WTC11 (cell line): ENCODE measurements at places on chromosomes 6 and 20. TPM values are rescaled to one million over a fixed set of nuclear protein-coding genes. Genes with fewer than 3 reads are reported as not detected.

DNA sequence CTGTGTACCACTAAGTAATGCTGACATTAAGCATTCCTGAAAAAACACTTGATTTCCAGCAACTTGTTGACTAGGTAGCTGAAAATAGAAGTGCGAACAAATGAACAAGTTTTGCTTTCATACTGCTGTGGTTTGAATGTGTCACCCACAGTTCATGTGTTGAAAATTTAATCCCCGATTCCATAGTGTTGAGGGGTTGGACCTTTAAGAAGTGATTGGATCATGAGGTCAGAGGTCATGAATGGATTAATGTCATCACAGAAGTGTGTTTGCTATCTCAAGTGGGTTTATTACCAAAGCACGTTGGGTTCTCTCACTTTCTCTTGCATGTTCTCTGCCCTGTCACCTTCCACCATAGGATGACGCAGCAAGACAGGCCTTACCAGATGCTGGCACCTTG, 568.5 kb downstream of the UTRN start:
- no peak for DNase-seq
- H3K4me3 ChIP-seq: no peak overlapping the region
- H3K4me1 ChIP-seq: peaks cover 11% of the 10 kb centered on the region
- H3K27me3 ChIP-seq: no peaks in the 10 kb centered on the region
- peaks cover 20% of the 10 kb centered on the region for H3K36me3 ChIP-seq
- H3K27ac ChIP-seq: no peak overlapping the region

DNA sequence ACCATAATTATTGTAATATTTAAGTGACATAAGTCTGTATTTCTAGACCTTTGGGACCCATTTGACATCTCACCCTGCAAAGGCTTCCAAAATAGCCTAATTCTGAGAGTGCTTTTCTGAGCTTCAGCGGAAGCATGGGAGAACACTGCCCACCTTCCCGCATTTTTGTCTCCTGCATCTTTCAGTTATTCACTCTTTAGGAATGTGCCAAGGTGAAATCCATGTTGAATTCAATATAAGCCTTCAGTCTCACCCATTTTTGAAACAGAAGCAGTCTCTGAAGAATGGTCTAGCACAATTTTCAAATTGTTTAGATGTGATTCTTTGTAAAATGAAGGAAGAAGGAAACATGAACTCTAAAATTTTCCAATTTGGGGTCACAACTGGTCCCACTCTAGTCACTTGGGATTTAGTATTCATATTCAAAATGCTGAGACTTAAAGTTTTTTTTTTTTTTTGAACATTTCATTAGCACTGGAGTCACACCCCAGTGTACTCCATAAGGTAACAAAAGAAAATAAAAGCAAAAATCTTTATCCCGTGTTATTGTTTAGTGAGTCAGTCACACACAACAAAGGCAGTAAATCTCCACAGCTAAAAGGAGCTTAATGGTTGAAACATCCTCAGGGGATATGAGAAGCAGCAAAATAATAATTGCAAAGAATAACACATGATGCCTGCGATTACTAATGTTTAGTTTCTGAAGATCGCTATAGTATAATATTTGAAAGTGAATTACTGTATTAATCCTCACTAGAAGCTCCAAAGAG, 479.9 kb upstream of the BTBD3 start:
- H3K4me3 ChIP-seq: no peak overlapping the region
- no peak for DNase-seq
- peaks cover 44% of the 10 kb centered on the region for H3K36me3 ChIP-seq
- H3K27ac ChIP-seq: no peak overlapping the region
- peaks cover 7% of the 10 kb centered on the region for H3K4me1 ChIP-seq

GRCh38 chr6:5522147-5522546, 260.8 kb downstream of the FARS2 start:
- no peak overlapping the region for H3K27ac ChIP-seq
- H3K36me3 ChIP-seq: no peaks in the 10 kb centered on the region
- H3K27me3 ChIP-seq: no peaks in the 10 kb centered on the region
- no peaks in the 10 kb centered on the region for H3K4me1 ChIP-seq
- H3K4me3 ChIP-seq: no peak overlapping the region

DNA sequence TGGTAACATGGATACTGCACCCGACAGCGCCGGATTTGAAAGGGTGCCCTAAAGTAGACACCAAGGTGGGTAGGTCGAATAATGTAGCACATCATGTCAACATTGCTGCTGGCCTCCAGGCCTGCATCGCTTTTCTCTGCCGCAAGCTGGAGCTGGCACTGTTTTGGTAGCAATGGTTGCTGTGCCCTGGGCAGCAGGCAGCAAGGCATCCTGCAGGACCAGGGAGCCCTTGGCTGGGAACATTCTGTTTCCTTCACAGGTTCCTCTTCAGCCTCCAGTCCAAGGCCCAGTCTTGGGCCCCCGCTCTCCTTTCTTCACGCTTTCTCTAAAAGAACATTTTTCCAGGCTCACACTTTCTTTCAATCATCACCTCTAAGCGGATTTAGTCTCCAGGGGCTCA, 365.8 kb upstream of the JARID2 start:
- H3K4me1 ChIP-seq: peaks cover 83% of the 10 kb centered on the region
- no peak for DNase-seq
- no peak overlapping the region for H3K4me3 ChIP-seq
- H3K27ac ChIP-seq: peak overlapping the region; percentile 91
- no peaks in the 10 kb centered on the region for H3K36me3 ChIP-seq
- H3K27me3 ChIP-seq: no peaks in the 10 kb centered on the region

DNA sequence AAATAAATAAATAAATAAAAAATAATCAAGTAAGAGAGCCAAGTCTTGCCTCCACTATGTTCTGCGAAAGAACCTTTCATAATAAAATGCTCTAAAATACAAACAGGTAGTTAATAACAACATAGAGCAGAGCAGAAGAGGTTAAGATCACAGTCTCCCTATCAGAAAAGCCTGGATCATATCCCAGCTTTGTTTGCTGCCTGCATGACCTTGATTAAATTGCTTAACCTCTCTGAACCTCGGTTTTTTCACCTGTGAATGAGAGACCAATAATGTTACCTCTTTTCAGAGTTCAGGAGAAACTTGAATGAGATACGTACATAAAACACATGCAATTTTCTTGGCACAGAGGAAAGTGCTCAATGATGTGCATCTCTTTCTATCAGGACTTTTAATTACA, 44.4 kb downstream of the ARHGAP18 start:
- no peaks in the 10 kb centered on the region for H3K36me3 ChIP-seq
- H3K4me1 ChIP-seq: peaks cover 32% of the 10 kb centered on the region
- DNase-seq: no peak

DNA sequence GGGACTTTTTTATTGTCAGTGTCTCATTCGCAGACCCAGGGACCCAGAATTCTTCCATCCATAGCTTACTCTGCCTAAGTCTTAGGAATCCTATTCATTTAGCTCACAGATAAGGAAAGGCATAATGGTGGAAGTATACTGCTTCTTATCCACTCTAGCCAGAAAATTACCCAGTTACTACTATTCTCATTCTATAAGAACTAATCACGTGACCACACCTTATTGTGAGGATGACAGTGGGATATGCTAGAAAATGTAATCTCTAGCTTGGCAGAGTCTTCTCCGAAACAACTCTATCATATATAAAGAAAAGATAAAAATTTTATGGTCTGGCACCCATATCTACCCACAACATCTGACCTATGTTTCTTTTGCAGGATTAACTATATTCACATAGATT, 21.2 kb downstream of the TFAP2D start:
- DNase-seq: no peak
- no peaks in the 10 kb centered on the region for H3K36me3 ChIP-seq
- H3K27me3 ChIP-seq: peaks cover 2% of the 10 kb centered on the region; the same call in 1 of the 2 replicates
- H3K4me1 ChIP-seq: peaks cover 7% of the 10 kb centered on the region
- H3K27ac ChIP-seq: no peak overlapping the region
- H3K4me3 ChIP-seq: no peak overlapping the region

DNA sequence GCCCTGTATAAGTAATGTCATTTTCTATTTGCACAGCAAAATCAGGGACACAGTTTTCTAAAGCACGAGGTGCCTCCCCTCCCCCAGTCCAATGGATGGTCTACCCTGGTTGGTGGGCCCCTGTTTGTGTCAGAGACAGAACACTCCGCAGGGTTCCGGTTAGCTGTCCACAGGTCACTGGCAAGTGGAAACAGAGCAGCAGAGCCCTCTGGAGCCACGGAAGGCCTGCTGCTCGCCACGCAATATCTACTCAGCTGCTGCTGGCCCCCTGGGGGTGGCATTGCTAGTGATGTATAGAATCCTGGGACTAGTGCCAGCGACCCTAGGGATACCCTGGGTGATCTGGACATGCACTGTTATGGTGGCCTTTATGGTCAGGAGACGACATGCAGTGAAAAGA, 50.4 kb downstream of the RIN2 start:
- H3K27ac ChIP-seq: no peak overlapping the region
- no peaks in the 10 kb centered on the region for H3K4me1 ChIP-seq
- H3K27me3 ChIP-seq: no peaks in the 10 kb centered on the region
- DNase-seq: no peak
- no peaks in the 10 kb centered on the region for H3K36me3 ChIP-seq
- no peak overlapping the region for H3K4me3 ChIP-seq

DNA sequence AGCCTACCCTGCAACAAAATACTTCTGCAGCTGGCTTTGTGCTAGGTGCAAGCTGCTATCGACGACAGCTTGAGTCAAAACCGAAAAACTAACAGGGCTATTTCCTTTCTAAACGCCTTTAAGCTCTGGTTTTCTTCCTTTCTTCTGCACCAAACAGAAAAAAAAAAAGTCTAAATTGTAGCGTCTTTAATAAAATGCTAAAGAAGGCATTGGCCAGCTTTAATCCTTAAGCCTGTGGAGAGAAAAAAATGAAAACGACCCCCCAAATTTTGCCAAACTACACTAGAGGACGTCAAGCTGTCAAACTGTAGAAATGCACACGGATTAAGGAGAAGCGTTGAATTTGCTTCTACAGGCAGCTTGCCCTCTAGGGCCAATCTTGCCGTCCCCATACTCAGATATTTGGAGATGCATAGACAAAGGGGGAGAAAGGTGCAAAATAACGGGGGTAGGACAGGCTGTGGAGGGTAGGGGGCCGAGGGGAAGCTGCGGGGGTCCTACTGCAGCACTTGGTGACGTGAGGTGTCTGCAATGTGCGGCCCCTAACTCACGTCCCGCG, 1.4 kb upstream of the NRN1 start:
- no peaks in the 10 kb centered on the region for H3K36me3 ChIP-seq
- no peak for DNase-seq
- H3K4me1 ChIP-seq: peaks cover 37% of the 10 kb centered on the region
- H3K27me3 ChIP-seq: peaks cover 78% of the 10 kb centered on the region
- H3K27ac ChIP-seq: no peak overlapping the region

DNA sequence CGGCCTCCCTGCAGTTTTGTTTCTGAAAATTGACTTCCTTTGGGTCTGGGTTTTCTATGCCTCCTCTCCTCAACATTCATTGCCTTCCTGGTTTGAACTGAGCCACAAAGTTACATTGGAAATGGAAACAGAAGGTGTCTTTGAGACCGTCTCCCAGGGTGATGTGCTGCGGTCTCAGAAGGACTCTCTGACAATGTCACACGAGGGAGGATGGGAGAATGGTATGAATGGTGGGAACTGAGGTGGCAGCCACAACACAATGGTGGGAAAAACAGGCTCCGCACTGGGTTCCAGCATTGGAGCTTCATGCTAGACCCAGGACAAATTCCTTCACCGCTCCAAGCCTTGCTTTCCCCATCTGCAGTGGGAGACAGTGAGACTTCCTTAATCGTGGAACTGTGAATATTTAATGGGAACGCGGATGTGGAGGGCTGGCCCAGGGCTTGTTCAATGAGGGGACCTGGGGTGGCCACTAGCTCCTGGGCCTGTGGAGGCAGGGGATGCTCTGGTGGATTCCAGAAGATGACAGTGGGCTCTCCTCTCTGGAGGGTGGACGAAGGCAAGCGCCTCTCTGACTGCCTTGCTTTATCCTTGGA, 73.9 kb downstream of the KCNB1 start:
- H3K27ac ChIP-seq: peak overlapping the region; percentile 80; the same call in 1 of the 2 replicates
- no peak overlapping the region for H3K4me3 ChIP-seq
- peaks cover 10% of the 10 kb centered on the region for H3K4me1 ChIP-seq
- DNase-seq: no peak
- no peaks in the 10 kb centered on the region for H3K36me3 ChIP-seq

- H3K27me3 ChIP-seq: no peaks in the 10 kb centered on the region
- H3K4me1 ChIP-seq: peaks cover 6% of the 10 kb centered on the region; the same call in 1 of the 2 replicates
- no peak overlapping the region for H3K27ac ChIP-seq
- H3K36me3 ChIP-seq: no peaks in the 10 kb centered on the region
Measured at GRCh38 chr20:52837378-52837777, 134.8 kb upstream of the TSHZ2 start.

- H3K27me3 ChIP-seq: no peaks in the 10 kb centered on the region
- H3K36me3 ChIP-seq: no peaks in the 10 kb centered on the region
- H3K4me1 ChIP-seq: peaks cover 76% of the 10 kb centered on the region
- H3K27ac ChIP-seq: peak overlapping the region; percentile 34
- H3K4me3 ChIP-seq: no peak overlapping the region
Measured at GRCh38 chr6:21731411-21732031, 138.0 kb downstream of the SOX4 start.

DNA sequence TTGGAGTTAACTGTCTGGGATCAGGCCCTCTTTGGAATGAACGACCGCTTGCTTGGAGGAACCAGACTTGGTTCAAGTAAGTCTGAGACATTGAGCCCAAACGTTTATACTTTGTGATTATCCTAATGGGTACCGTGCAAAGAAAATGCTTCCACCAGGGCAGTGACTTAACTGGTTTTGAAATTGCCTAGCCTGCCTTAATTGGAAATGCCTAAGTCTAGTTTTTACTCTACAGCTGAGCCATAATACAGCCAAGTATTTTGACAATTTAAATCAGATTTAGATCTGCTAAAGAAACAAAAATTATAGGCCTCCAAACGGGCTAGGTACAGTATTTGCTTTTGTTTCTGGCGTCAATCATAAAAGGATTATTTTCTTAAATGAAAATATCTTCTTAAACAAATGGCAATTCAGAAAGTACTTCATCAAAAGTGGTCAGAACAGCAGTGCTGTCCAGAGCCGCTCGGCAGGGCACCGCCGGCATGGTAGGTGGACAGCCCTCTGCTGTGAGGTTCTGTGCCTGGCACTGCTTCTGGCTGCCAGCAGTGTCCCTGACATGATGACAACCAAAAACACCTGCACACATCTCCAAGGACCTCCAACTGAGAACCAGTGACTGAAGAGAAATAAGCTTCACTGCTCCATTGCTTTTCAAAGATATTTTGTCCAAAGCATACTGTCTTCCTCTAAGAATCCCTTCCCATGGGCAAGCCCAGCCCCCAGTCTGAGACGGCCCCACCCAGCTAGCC, 55.6 kb downstream of the EZR start:
- peak overlapping the region; percentile 80 for H3K27ac ChIP-seq
- H3K27me3 ChIP-seq: no peaks in the 10 kb centered on the region
- DNase-seq: no peak
- no peak overlapping the region for H3K4me3 ChIP-seq
- peaks cover 40% of the 10 kb centered on the region for H3K36me3 ChIP-seq

GRCh38 chr20:32980131-32980941, 23.9 kb downstream of the SUN5 start:
- H3K27me3 ChIP-seq: no peaks in the 10 kb centered on the region
- H3K36me3 ChIP-seq: peaks cover 9% of the 10 kb centered on the region; the same call in 1 of the 2 replicates
- H3K4me1 ChIP-seq: peaks cover 9% of the 10 kb centered on the region; the same call in 1 of the 2 replicates
- no peak for DNase-seq

GRCh38 chr6:74765486-74765885, 440.4 kb downstream of the COL12A1 start:
- H3K27ac ChIP-seq: no peak overlapping the region
- no peaks in the 10 kb centered on the region for H3K27me3 ChIP-seq
- no peak overlapping the region for H3K4me3 ChIP-seq

- H3K27me3 ChIP-seq: no peaks in the 10 kb centered on the region
- no peak overlapping the region for H3K4me3 ChIP-seq
- no peak overlapping the region for H3K27ac ChIP-seq
- no peaks in the 10 kb centered on the region for H3K36me3 ChIP-seq
Measured at GRCh38 chr6:9704989-9705388, 709.9 kb downstream of the TFAP2A start.

Gene NRN1
- 0.21 to 0.66 TPM (median 0.50 TPM) in 3 replicates for total RNA-seq

Gene OTOR
- total RNA-seq: not detected in 3 replicates

Gene SEL1L2
- total RNA-seq: 0.37 TPM in 1 of 3 replicates, not detected in the others

Gene FAM209B
- 0.64 to 1.7 TPM (median 0.68 TPM) in 3 replicates for total RNA-seq

Gene ROS1
- 0.02 to 0.05 TPM (median 0.05 TPM) in 3 replicates for total RNA-seq

Gene FOXO3
- total RNA-seq: 15.6 to 18.1 TPM (median 17.8 TPM) in 3 replicates
